Thyroid gland (tissue), 4 donors: ENCODE measurements at places on chromosomes 1 and 21. TPM values are rescaled to one million over a fixed set of nuclear protein-coding genes. Genes with fewer than 3 reads are reported as not detected.

The LCA5L gene
- 3.8 TPM for total RNA-seq

The ZNF695 gene
- total RNA-seq, result not detected

The KRTAP7-1 gene
- total RNA-seq, result not detected

The NBPF20 gene
- 2.4 TPM for total RNA-seq

GRCh38 chr1:44926311-44926781 is 60.0 kb downstream of the EIF2B3 start:
- H3K4me3 ChIP-seq, result no peak overlapping the region
- DNase-seq, result no peak
- H3K27me3 ChIP-seq, result no peaks in the 10 kb centered on the region

The FBLIM1 gene
- total RNA-seq, result 11.4 TPM

DNA sequence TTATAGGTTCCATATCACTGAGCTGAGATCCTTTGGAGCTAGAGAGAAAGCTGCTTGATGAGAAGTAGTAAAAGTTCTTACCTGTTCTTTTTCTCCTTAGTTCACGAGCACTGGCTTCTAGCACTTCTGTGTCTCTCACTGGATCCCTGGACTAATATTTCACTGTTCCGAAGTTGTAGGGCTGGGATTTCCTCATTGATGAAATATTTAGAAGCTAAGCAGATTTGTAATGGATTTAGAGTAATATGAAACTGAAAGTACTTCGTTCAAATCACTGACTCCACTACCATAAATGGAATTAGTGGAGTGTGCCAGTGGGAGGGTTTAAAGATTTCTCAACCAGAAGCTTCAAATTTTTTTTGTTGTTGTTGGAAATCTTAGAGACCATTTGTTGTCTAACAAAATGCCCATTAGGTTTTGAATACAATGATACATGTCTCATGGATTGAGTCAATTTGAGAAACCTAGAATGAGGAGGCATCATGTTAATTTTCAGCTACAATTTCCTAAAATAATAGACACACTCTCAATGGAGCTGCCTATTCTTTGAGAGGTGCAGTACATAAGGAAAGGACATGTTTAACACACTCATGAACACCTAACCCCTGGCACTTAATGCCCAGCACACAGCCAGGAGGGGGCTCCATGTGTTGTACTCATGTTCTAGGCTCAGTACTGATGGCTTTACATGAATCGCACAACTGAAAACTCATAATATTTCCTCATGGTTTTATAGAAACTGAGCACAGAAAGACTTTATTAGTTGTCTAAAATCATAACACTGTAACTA is at the start of gene GBP1:
Gene GBP1, minus strand, starts transcription at position 130 of the 790 bp plus-strand sequence. CDS start 1,974 bp downstream, outside the sequence.
- H3K4me3 ChIP-seq, result no peak within 1 kb of the TSS
- H3K27ac ChIP-seq, result peak within 1 kb of the TSS; percentile 81
- H3K4me1 ChIP-seq, result peaks cover 30% of the 10 kb centered on the region
- no peaks in the 10 kb centered on the region for H3K27me3 ChIP-seq

The LHX8 gene
- 1.9 TPM for total RNA-seq

The KRTAP20-2 gene
- not detected for total RNA-seq

- H3K27me3 ChIP-seq, result no peaks in the 10 kb centered on the region
- no peak overlapping the region for H3K27ac ChIP-seq
- no peak for DNase-seq
- peaks cover 7% of the 10 kb centered on the region for H3K36me3 ChIP-seq
- H3K4me3 ChIP-seq, result no peak overlapping the region
Observed at GRCh38 chr1:227745568-227746265, 10.5 kb downstream of the SNAP47 start.

- H3K27me3 ChIP-seq, result no peaks in the 10 kb centered on the region
- no peak overlapping the region for H3K27ac ChIP-seq
Observed at GRCh38 chr1:78607944-78608343, 12.3 kb upstream of the IFI44L start.

The OPRD1 gene
- not detected for total RNA-seq

- peak overlapping the region; percentile 99 for H3K27ac ChIP-seq
- no peak for DNase-seq
- peaks cover 24% of the 10 kb centered on the region for H3K4me1 ChIP-seq
Observed at GRCh38 chr1:244322181-244322580, 129.5 kb downstream of the ADSS2 start.

- H3K36me3 ChIP-seq, result no peaks in the 10 kb centered on the region
- no peaks in the 10 kb centered on the region for H3K27me3 ChIP-seq
- H3K4me1 ChIP-seq, result no peaks in the 10 kb centered on the region
Observed at GRCh38 chr1:185864889-185865517, 130.8 kb downstream of the HMCN1 start.

GRCh38 chr1:62530516-62531154 is 66.7 kb upstream of the ANGPTL3 start:
- no peaks in the 10 kb centered on the region for H3K27me3 ChIP-seq
- H3K27ac ChIP-seq, result no peak overlapping the region
- H3K4me3 ChIP-seq, result no peak overlapping the region
- DNase-seq, result peak; percentile 68

GRCh38 chr1:191870490-191870889 is 287.8 kb upstream of the RGS18 start:
- no peak overlapping the region for H3K4me3 ChIP-seq
- H3K36me3 ChIP-seq, result no peaks in the 10 kb centered on the region
- no peak for DNase-seq

The HSD11B1 gene
- total RNA-seq, result 1.1 TPM

The ZNF683 gene
- total RNA-seq, result not detected

The CFAP45 gene
- 0.56 TPM for total RNA-seq

DNA sequence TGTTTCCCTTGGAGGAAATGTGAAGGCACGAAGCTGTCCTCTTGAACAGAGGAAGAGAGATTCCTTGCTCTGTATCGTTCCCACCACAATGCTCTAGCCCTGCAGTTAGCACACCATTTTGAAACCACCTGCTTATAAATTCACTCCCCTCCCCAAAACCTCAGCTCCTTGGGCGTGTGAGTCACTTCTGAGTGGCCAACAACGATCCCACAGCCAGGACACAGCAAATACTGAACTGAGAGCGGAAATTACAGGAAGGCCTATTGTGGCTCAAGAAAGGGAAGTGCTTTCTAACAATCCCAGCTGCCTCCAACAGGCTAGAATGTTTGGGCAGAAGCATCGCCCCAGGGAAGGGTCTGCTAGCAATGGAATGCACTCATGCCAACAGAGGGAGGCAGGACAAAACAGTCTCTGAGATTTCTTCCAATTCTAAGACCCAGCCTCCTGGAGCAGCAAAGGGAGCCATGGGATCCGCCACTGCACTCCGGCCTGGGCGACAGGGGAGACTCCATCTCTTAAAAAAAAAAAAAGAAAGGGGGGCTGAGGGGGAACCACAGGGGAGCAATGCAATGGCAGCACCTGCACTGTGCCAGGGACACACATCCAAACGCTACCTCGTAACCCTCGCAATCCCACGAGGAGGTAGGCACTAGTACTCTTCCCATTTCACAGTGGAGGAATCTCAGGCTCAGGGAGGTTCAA is 1.9 kb downstream of the TMEM53 start:
- H3K4me3 ChIP-seq, result no peak overlapping the region
- H3K27ac ChIP-seq, result peak overlapping the region; percentile 18
- H3K36me3 ChIP-seq, result no peaks in the 10 kb centered on the region
- peaks cover 33% of the 10 kb centered on the region for H3K4me1 ChIP-seq
- no peaks in the 10 kb centered on the region for H3K27me3 ChIP-seq

DNA sequence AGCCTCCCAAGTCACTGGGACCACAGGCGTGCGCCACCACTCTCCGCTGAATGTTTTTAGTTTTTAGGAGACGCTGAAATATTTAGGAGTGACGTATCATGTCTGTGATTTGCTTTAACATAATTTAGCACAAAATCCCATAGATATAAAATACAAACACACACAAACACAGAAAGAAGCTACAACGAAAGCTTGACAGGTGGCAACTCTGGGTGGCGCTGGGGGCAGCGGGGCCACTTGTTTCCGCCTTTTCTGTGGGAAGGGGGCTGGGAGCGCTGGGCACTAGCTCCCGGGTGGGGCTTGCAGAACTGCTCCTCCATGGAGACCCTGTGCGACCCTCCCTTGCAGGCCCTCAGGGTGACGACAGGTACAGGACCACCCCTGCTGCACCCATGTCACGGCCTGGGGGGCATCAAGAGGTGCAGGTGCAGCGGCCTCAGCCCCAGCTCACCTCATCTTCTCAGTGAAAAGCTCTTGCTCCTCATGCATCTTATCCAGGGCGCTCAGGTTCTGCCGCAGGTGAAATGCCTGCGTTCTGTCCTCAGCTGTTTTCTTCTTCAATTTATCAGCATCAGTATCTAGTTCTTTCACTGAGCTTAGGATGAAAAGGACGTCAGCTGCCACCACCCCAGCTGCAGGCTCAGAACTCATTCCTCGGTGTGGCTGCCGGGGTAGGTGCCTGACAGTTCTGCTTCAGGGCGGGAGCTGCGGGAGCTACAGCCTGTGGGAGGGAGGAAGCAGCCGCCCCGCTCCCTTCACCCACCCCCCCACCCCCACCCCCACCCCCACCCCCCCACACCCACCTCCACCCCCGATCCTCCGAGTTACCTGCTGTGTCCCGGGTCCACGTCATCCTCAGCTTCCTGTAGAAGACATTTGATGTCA is 15.3 kb downstream of the CFAP74 start:
- no peaks in the 10 kb centered on the region for H3K36me3 ChIP-seq
- H3K27ac ChIP-seq, result no peak overlapping the region
- DNase-seq, result no peak
- no peaks in the 10 kb centered on the region for H3K4me1 ChIP-seq
- H3K27me3 ChIP-seq, result no peaks in the 10 kb centered on the region

- H3K36me3 ChIP-seq, result no peaks in the 10 kb centered on the region
- no peak for DNase-seq
- no peak overlapping the region for H3K27ac ChIP-seq
- H3K4me3 ChIP-seq, result no peak overlapping the region
- H3K27me3 ChIP-seq, result no peaks in the 10 kb centered on the region
- H3K4me1 ChIP-seq, result no peaks in the 10 kb centered on the region
Observed at GRCh38 chr1:182473556-182473955, 23.6 kb downstream of the RGSL1 start.

GRCh38 chr1:246827396-246827795 is 103.2 kb downstream of the SCCPDH start:
- no peak for DNase-seq
- no peaks in the 10 kb centered on the region for H3K36me3 ChIP-seq
- no peak overlapping the region for H3K27ac ChIP-seq
- H3K4me1 ChIP-seq, result no peaks in the 10 kb centered on the region

- no peaks in the 10 kb centered on the region for H3K4me1 ChIP-seq
- H3K4me3 ChIP-seq, result no peak overlapping the region
- no peaks in the 10 kb centered on the region for H3K27me3 ChIP-seq
- no peak for DNase-seq
- no peak overlapping the region for H3K27ac ChIP-seq
Observed at GRCh38 chr1:221105578-221105977, 226.3 kb downstream of the HLX start.

DNA sequence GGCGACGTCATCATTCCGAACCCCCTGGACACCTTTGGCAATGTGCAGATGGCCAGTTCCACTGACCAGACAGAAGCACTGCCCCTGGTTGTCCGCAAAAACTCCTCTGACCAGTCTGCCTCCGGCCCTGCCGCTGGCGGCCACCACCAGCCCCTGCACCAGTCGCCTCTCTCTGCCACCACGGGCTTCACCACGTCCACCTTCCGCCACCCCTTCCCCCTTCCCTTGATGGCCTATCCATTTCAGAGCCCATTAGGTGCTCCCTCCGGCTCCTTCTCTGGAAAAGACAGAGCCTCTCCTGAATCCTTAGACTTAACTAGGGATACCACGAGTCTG is 10.0 kb downstream of the PROX1 start:
- DNase-seq, result no peak
- no peak overlapping the region for H3K27ac ChIP-seq
- H3K27me3 ChIP-seq, result no peaks in the 10 kb centered on the region
- peaks cover 7% of the 10 kb centered on the region for H3K36me3 ChIP-seq
- H3K4me1 ChIP-seq, result peaks cover 15% of the 10 kb centered on the region

The C1orf210 gene
- total RNA-seq, result 31.8 TPM

DNA sequence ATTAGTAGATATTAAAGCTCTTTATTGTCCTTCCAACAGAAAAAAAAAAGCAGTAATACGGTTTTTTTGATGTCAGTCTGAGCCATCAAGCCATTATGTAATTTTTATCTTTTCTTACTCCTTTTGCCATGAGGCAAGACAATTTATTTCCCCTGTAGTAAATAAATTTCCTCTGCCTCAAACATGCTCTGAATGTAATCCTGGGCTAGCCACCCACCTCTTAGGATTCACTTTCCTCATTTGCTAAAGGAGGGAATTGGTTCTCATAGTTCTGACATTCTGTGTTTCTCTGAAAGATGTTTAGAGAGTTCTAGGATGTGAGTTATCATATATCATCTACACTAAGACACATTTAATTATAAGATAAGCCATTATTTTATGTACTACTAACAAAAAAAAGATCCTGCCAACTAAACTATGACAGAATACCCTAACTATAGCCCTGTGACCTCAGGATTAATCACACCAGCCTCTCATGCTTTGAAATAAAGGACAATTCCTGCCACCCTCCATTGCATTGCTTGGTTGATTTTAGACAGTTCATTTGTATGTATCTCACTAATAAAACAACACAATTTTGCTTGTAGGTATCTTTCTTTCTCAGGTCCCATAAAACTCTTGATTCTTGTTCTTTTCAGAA is 34.0 kb upstream of the RAP1A start:
- peaks cover 11% of the 10 kb centered on the region for H3K4me1 ChIP-seq
- no peaks in the 10 kb centered on the region for H3K36me3 ChIP-seq
- DNase-seq, result no peak

The PTPN14 gene
- 28.1 TPM for total RNA-seq

The HPCAL4 gene
- total RNA-seq, result 0.11 TPM

DNA sequence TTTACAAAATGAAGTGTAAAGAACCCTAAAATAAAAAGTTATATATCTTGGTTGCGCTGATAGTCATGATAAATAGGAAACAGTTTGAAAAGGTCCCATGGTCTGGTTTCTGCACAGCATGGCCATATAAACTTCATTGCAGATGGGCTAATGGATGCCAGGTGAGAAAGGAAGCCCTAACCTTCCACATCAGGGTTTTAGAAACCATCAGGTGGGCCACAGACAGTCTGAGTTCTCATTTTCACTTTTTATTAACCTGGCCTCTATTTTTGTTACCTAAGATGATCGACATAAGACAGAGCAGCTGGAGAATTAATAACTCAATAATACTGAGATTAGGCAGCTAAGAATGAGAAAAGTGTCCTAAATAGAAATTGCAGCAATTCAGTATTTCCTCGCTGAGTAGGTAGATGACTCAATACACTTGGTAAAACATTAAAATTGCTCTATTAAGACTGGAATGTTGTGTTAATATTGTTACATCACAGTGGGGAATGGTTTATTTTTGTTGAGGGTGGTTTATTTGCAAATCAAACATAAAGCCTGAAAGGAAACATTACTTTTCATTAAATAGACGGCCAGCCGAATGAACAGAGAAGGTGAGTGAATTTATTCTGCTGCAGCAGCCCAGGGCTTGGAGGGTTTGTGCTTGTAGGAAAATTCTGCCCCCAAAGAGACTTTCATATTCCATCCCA is 21.1 kb downstream of the C1orf21 start:
- no peak for DNase-seq
- peaks cover 8% of the 10 kb centered on the region for H3K4me1 ChIP-seq
- no peak overlapping the region for H3K27ac ChIP-seq
- no peak overlapping the region for H3K4me3 ChIP-seq
- H3K36me3 ChIP-seq, result no peaks in the 10 kb centered on the region
- no peaks in the 10 kb centered on the region for H3K27me3 ChIP-seq

The CRYAA gene
- not detected for total RNA-seq

GRCh38 chr1:57003398-57004139 is 37.8 kb upstream of the C8B start:
- DNase-seq, result no peak
- H3K36me3 ChIP-seq, result no peaks in the 10 kb centered on the region
- H3K4me3 ChIP-seq, result no peak overlapping the region

- H3K27ac ChIP-seq, result no peak overlapping the region
Observed at GRCh38 chr1:117433943-117434342, 66.7 kb downstream of the MAN1A2 start.
